ENCODE measurements at places on chromosomes 7 and 10. TPM values are rescaled to one million over a fixed set of nuclear protein-coding genes. Genes with fewer than 3 reads are reported as not detected.

- no peaks in the 10 kb centered on the region for H3K27me3 ChIP-seq
- DNase-seq = no peak
- no peaks in the 10 kb centered on the region for H3K4me1 ChIP-seq
- H3K4me3 ChIP-seq = no peak overlapping the region
Observed at GRCh38 chr10:121096617-121097431, 245.7 kb downstream of the WDR11 start.

DNA sequence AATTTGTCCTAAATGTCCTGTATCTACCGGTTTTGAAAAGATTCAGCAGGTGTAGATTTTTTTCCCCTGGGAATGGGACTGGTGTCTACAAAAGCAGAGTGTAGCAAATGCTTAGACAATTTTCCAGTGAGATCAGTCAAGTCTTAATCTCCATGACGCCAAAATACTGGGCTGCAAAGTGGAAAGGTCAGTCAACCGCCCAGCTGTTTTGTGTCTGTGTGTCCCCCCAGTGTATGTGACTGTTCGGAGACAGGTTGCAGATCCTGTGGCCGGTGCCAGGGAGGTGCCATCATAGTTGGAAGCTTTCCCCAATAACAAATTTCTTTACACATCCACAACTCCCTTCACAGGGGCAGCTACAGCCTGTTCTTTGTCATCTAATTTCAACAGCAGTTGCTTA lies 263.8 kb downstream of the ARHGAP12 start:
- no peaks in the 10 kb centered on the region for H3K4me1 ChIP-seq
- no peak overlapping the region for H3K27ac ChIP-seq
- no peaks in the 10 kb centered on the region for H3K36me3 ChIP-seq

- no peaks in the 10 kb centered on the region for H3K27me3 ChIP-seq
- no peak overlapping the region for H3K4me3 ChIP-seq
- DNase-seq = no peak
Observed at GRCh38 chr7:158018098-158018762, 569.4 kb downstream of the PTPRN2 start.

Gene PPP1R17
- total RNA-seq = not detected

- H3K27me3 ChIP-seq = no peaks in the 10 kb centered on the region
- peak overlapping the region; percentile 80 for H3K27ac ChIP-seq
Observed at GRCh38 chr7:3461923-3462322, 160.9 kb downstream of the SDK1 start.

DNA sequence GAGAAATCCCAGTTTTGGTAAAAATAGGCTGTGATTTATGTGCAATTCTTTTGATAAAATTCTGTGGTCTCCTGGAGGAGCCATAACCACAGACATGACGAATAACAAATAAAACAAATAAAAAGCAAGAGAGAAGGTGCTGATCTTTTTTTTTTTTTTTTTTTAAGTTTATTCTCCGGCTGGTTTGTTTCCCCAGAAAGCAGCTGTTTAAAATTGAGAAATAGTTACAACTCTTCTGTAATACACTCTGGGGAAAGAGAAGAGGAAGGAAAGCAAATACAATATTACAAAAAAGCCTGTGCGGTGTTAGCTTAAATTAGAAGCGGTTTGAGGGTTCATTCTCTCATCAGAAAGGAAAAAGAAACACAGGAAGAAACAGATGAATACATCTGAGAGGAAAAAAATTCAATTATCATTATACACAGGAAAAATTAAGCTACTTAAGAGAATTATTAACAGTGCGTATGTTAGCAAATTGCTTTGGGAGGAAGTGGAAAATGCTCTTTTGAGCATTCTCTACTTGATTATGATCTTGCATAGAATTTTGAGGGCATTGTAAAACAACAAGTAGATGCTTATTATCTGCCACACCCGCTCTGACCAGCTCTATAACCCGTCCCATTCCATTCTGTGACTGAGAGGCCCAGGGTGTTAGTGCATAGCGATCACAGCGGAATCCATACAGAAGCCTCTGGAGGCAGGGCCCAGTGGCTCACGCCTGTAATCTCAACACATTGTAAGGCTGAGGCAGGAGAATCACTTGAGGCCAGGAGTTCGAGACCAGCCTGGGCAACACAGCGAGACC lies 40.6 kb upstream of the WAC start:
- H3K4me3 ChIP-seq = no peak overlapping the region
- DNase-seq = no peak
- no peak overlapping the region for H3K27ac ChIP-seq
- no peaks in the 10 kb centered on the region for H3K4me1 ChIP-seq
